ENCODE measurements at places on chromosomes 1 and 21. TPM values are rescaled to one million over a fixed set of nuclear protein-coding genes. Genes with fewer than 3 reads are reported as not detected.

The RBM11 gene
- total RNA-seq = 1.6 TPM

The OLIG2 gene
- not detected for total RNA-seq

The TSACC gene
- not detected for total RNA-seq

The ERRFI1 gene
- 541 TPM for total RNA-seq

The FBXO2 gene
- 3.1 TPM for total RNA-seq

The NGF gene
- 7.5 TPM for total RNA-seq

The CFHR1 gene
- not detected for total RNA-seq

The E2F2 gene
- total RNA-seq = 0.17 TPM

The TRABD2B gene
- 4.2 TPM for total RNA-seq

The HLCS gene
- total RNA-seq = 15.9 TPM

The ATP1A4 gene
- 2.1 TPM for total RNA-seq

The OR6K3 gene
- not detected for total RNA-seq

The NBPF8 gene
- 10.8 TPM for total RNA-seq

The PCNT gene
- 21.7 TPM for total RNA-seq

The IGSF5 gene
- total RNA-seq = not detected

The SGIP1 gene
- total RNA-seq = 13.0 TPM

The SPRR3 gene
- total RNA-seq = not detected

The TTC22 gene
- under 0.01 TPM for total RNA-seq

The RASAL2 gene
- total RNA-seq = 23.5 TPM

The ASCL5 gene
- total RNA-seq = not detected

The C1orf185 gene
- total RNA-seq = not detected

The BTBD19 gene
- 4.2 TPM for total RNA-seq

All from esophagus muscularis mucosa (tissue), 4 donors.